ENCODE measurements at places on chromosomes 12 and 14. TPM values are rescaled to one million over a fixed set of nuclear protein-coding genes. Genes with fewer than 3 reads are reported as not detected.

GRCh38 chr12:76074701-76075336, 9.7 kb downstream of the NAP1L1 start:
- no peaks in the 10 kb centered on the region for H3K27me3 ChIP-seq
- no peak for DNase-seq
- peaks cover 7% of the 10 kb centered on the region for H3K4me1 ChIP-seq
- H3K36me3 ChIP-seq: no peaks in the 10 kb centered on the region
- H3K4me3 ChIP-seq: no peak overlapping the region

DNA sequence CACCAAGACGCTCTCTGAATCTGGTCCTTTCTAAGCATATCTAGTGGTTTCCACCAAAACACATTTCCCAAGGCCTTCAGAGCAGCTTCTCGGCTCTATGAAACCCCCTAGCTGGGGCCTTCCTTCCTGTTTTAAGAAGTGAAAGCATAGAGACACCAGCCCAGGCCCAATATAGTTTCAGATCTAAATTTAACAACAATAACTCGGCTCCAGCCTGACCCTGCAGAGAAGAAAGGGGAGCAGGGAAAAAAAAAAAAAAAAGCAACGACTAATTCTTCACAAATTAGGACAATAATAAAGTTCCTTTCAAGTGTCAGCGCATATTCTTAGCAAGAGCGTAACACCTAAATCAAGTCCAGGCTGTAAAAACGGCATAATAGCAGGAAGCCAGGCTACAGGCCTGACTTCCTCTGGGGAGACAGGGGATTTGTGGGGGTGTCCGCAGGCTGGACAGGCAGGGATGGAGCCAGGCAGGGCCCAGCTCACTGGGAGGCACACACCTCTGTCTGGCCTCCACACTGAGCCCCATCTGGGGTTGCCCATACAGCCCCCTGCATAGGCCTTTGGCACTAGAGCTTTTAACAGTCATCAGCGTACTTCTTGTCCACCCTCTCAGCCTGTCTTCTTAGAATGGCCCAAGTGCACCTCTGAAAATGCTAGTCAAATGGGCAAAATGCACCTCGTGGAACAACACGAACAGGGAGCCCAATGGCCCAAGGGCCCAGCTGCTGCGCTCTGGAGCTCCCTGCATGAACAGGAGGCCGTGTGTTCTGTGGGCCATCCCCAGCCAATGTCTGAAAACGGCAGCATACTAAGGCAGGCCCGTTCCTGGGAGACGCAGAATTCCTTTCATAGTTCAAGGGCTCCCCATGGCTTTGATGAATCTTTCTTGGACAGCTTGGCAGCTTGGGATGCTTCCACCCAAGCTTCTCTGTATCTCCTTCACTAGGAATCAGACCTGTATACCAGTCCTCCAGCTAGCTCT, 772.9 kb downstream of the MED13L start:
- no peak overlapping the region for H3K27ac ChIP-seq
- H3K4me1 ChIP-seq: no peaks in the 10 kb centered on the region
- H3K36me3 ChIP-seq: no peaks in the 10 kb centered on the region
- no peak for DNase-seq
- no peaks in the 10 kb centered on the region for H3K27me3 ChIP-seq

DNA sequence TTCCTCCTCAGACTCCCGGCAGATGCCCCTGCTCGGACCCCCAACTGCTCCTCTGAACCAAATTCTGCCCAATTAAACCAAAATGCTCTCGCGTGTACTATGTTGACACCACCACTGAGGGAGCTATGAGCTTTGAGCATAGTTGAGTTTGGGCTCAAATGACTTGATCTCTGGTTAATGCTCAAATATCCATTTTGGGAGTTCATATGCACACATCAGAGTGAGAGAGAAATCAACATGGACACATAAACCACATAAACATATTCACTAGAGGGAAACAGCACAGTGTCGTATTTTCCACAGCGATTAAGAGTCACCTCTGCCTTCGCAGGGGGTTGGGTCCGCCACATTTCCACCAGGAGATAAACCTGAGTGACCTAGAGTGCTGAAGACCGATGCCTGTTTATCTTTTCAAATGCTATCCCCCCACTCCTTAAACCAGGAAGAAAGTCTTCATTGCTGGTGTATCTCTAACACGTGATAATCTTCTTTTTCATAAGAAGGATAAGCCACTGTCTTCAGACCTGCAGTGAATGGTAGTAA, 59.4 kb upstream of the FOXN3 start:
- H3K36me3 ChIP-seq: no peaks in the 10 kb centered on the region
- no peak overlapping the region for H3K4me3 ChIP-seq
- no peaks in the 10 kb centered on the region for H3K27me3 ChIP-seq

PIANP gene
- not detected for total RNA-seq

EMP1 gene
- total RNA-seq: 110 TPM
